Heart left ventricle (tissue), 16 donors: ENCODE measurements at places on chromosomes 1 and 21. TPM values are rescaled to one million over a fixed set of nuclear protein-coding genes. Genes with fewer than 3 reads are reported as not detected.

GBP2 gene
- total RNA-seq: 10.2 TPM

SH2D1B gene
- not detected for total RNA-seq

KMO gene
- total RNA-seq: not detected

OPRD1 gene
- total RNA-seq: not detected

SYT6 gene
- total RNA-seq: not detected

SH3BP5L gene
- 23.0 TPM for total RNA-seq

DNA sequence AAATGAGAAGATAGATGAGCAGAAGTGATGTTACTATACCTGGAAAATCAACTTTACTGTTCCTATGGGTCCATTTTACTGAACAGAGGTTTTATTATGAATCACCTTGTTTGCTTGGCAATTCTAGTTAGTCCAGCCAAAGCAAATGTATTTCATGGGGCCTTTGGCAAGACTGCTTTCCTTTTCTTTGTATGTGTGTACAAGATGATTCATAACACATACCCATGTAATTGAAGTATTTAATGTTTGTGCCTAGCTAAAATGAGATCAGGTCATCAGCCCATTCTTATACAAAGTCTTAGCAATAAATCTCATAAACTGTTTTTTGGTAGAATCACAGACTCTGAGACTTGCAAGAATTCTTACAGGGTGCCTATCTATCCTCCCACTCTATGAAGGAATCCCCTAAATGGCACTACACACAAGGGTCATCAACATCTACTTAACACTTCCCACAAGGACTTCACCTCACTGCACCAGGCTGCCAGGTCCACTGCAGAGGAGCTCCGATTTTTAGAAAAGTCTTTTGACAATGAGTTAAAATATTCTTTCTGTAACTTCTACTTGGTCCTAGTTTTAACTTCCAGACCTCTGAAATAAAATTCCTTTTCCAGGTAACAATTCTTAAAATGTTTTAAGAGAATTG is 58.5 kb downstream of the LPAR3 start:
- DNase-seq: no peak

DNA sequence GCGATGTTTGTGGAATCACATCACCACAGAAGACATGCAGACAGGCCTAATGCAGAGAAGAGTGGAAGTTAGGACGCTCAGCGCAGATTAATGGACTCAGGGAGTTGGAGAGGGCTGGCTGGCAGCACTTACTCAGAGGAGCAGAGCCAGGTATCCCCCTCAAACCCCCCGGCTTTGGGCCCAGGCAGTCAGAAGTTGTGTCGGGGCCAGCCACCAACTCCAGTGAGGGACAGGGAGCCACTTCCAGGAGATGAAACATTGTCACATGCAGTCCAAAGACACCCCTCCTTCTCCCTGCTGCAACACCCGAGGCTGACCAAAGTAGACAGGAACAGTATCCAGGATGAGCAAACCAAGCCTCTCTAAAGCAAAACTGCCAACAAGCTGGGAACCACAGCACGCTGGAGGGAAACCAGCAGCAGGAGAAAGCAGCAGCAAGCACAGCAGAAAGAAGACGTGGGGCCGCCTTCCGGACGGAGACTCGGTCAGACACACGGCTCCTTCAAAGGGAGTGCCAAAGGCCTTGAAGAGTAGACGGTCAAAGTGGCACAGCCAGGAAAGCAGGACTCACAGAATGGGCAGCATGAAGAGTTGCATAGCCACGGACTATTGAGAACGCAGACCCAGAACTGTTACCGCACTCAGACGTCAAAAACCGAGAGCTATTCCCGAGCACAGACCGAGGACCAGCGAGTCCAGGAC is 149.3 kb downstream of the PCBP3 start:
- no peak for DNase-seq

DNA sequence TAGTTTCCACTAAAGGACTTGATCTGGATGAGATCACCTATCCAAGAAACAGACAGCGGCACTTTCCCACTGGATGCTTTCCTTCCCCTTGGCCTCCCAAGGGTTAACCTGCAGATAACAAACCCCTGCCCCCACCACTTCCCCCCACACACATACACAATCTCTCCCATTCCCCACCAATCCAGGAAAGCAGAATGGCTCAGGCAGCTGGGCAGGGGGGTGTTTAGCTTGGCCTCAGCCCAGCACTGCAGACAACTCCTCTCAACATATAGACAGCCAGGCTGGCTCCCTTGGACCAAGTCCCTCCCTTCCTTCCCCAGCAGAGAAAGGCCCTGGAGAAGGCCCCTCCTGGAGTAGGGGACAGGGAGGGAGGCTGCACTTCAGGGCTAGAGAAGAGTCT is 24.6 kb downstream of the PLEKHA6 start:
- no peak for DNase-seq

DNA sequence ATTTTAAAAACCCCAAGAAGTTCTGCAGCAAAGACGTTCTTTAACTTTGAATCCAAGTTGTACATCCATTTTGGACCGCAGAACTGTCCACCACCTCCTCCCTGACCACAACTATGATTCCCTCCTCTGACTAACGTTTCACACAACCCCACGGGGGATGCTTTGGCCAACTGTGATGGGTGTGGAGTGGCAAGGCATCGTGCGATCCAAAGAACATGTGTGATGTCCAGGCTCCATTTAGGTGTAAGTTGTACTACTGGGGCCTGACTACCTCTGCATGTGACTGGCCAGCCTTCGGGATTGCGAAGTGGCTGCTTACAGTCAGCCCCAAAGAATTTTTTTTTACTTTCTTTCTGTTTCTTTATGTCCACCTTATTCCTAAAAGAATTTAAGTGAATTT is 6.7 kb downstream of the KCNJ15 start:
- DNase-seq: no peak

- DNase-seq: no peak
These were observed 445.3 kb downstream of the RWDD3 start for GRCh38 chr1:95679262-95679661.

GRCh38 chr21:16426936-16427335 is 697.2 kb downstream of the USP25 start:
- no peak for DNase-seq

DNA sequence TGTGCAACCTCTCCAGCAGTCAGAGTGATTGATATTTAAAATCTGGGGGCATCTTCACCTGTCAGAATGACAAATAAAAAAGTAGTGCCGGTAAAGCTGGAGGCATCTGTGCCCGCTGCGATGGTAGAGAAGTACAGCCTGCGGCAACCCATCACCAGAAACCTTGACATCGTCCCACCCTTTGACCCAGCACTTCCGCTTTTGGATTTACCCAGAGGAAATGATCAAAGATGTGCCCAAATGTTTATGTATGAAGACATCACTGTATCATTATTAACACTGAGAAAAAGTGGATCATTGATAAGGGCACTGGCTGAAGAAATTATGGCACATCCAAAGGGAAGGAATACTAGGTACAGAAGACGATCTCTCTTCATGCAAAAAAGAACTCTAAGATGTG is 96.0 kb downstream of the PGBD5 start:
- no peak for DNase-seq

- DNase-seq: peak; percentile 78
These were observed 81.4 kb downstream of the SMYD2 start for GRCh38 chr1:214362188-214362882.

DNA sequence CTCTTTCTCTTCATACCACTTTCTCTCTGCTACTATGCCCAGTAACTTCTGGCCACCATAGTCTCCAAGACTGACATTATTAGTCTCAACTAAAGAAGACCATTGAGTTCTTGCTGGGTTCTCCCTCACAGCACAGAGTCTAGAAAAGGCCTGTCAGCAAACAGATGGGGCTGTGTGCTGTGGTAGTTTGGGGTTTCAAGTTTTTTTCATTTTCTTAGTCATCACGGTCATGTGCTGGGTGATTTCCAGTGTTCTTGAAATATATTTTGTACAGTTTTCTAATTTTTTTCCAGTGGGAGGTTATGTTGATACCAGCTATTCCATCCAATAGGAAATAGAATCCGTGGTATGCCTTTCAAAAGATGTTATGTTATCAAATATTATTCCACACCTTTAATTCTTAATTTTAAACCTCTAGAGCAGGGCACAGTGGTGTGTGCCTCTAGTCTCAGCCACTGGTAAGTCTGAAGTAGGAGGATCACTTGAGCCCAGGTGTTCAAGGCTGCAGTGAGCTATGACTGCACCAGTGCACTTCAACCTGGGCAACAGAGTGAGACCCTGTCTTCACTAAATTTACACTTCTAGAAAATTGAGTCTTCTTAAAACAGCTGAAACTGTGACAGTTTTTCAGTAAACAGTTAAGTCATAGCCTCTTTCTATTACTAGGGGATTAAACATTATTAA is 8.3 kb downstream of the CFHR2 start:
- DNase-seq: no peak

DNA sequence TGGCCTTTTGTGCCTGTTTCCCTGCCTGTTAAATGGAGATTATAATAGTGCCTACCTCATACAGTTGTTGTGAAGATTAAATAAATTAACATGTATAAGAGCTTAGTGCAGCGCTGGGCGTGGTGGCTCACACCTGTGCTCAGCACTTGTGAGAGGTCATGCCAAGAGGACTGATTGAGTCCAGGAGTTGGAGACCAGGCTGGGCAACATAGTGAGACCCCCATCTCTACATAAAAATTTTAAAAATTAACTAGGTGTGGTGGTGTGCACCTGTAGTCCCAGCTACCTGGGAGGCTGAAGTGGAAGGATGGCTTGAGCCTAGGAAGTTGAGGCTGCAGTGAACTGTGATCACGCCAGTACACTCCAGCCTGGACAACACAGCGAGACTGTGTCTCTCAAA is 12.1 kb downstream of the CAMK2N1 start:
- DNase-seq: no peak

- no peak for DNase-seq
These were observed 159.1 kb downstream of the EDEM3 start for GRCh38 chr1:184595596-184595995.
